ENCODE measurements at places on chromosomes 7 and 10. TPM values are rescaled to one million over a fixed set of nuclear protein-coding genes. Genes with fewer than 3 reads are reported as not detected.
A peak's percentile ranks its signal among the peaks of the same experiment; 100 is the strongest.

Gene LRIT1
- total RNA-seq: not detected

Gene LRMDA
- total RNA-seq: 22.2 TPM

Gene RASA4B
- total RNA-seq: 2.5 TPM

Gene HOXA9
- total RNA-seq: 35.7 TPM

Gene CEP55
- total RNA-seq: not detected

Gene GPR15LG
- not detected for total RNA-seq

Gene CLDN15
- 2.5 TPM for total RNA-seq

Gene GALNT17
- 43.2 TPM for total RNA-seq

Gene FANK1
- total RNA-seq: 3.5 TPM

Gene PVRIG
- 0.36 TPM for total RNA-seq

Gene TFR2
- 0.71 TPM for total RNA-seq

Gene GIMAP1
- total RNA-seq: 5.0 TPM

GRCh38 chr10:103262229-103262628 lies 14.7 kb upstream of the INA start:
- no peak for DNase-seq

GRCh38 chr7:114789161-114789560 lies 132.7 kb upstream of the MDFIC start:
- DNase-seq: no peak

GRCh38 chr7:30630986-30631385 lies 36.3 kb downstream of the GARS1 start:
- no peak for DNase-seq

DNA sequence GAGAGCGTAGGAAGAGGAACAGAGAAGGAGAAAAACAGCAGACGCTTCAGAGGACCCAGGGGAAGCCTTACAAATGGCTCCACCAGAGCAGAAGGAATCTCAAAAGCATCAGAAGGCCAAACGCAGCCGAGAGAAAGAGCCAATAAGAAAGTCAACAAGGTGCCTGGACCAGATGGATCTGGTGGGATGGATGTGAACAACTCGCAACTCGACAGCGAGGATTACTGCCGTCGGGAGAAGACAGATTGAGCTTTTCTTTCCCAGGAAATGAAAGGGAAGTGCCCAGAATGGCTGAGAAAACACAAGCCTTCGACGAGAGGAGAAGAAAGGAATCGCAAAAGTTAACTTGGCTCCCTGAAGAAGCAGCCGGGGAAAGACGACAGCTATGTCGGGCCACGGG lies 132.8 kb upstream of the MGMT start:
- no peak for DNase-seq

DNA sequence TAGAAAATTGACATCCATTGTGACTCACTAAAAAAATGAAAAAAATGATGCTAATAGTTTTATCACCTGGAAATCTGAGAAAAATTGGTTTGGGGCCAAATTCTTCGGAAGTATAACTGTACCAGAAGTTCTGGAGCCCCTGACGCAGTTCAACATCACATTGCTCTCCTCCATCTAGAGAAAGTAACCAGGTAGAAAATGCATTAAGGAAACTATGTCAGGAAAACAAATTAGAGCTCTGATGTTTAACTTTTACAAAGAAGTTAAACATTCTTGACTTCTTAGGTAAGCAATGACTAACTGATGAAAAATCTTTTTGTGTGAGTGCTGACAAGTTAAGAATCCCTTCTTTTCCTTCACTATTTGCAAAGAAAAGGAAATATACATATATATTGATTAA lies 61.1 kb upstream of the TMEM196 start:
- DNase-seq: no peak

DNA sequence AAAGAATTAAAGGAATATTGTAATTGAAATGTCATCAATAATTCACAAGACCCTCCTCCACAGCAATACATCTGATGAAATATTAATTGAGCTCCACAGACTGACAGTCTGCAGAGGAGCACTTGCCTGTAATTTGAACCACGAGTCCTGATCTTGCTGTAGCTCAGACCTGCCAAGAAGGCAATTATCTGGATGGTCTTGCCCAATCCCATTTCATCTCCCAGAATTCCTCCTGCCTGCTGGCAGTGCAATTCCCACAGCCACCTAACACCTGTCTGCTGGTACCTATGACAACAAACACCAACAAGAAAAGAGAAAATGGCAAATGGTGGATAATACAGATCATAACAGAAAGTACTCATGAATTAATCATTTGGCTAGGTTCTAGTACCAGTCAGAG lies 38.5 kb downstream of the ERCC6 start:
- DNase-seq: no peak

GRCh38 chr10:116015583-116016333 lies 257.2 kb downstream of the GFRA1 start:
- DNase-seq: no peak

DNA sequence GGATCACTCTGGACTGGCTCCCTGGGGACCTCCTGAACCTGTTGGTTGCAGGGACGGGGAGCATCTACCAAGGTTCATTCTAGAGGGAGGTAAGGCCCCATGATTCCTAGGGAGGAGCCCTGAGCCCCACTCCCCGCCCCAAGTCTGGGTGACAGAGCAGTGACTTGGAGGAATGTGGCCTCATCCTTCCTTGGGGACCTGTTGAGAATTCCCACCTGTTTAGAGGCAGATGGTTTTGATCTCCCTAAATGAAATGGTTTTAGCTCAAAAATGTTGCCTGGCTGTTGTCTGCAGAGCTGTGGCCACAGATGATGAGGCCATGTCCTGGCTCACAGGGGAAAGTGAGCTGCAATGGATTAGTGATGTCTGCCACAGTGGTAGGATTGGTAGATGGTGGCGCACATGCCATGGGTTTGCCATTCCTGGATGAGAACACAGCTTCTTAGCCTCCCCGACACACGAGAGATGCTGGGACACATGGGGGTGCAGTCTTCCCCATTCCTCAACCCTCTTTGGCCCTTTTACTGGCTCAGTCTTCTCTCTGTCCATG lies 12.3 kb downstream of the C10orf105 start:
- no peak for DNase-seq

DNA sequence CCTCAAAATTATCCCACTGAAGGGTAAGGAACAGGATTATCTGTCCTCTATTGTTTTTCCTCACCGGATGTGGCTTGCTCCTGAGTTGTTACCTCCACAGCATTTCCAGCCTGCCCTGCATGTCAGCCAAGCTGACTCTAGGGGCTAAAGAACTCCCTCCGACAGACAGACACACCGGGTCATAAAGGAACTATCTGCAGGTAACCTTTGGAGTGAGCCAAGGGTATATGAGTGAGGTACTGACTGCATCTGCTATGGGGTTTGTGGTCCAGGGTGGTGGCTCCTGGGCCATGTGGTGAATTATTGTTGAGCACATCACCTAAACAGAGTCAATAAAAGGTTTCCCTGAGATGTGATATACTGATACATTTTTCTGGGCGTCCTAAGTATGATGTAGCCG lies 6.9 kb upstream of the KAZALD1 start:
- no peak for DNase-seq

GRCh38 chr7:88155756-88156155 lies 64.1 kb downstream of the SRI start:
- no peak for DNase-seq

DNA sequence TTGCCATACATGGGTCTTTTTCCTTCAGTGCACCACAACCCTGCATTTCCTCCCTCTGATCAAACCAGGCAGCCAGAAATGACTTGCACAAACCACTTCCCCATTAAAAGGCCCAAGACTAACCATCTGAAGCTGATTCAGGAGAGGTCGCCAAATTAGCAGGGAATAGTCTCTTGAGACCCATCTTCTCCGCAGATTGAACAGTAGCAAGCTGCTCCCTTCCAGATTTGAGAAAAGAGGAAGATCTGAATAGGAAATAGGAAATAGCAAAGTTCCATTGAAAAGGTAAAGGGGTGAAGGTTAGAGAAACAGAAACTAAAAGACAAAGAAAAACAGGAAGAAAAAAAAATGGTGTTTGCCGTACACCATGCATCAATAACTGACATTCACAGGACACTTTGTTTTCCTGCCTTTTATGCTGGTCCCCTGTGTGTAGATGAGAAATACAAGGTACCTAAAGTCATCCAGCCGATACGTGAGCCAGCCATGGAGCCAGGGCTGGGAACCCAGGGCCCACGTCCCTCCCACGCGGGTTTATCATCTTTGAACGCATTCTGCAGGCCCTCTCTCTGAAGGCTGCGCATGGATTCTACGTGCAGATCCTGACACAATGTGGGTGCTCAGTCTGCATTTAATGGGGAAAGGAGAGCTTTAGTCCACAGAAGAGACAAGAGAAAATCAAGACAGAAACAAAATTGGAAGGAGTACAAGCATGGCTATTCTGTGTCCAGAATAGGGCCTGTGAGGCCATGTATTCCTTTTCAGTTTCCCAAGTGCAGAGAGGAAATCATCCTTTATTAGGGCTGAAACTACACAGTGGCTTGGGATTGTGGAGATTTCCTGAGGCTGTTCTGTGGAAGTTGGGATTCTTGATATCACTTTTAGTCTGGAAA lies 268.4 kb upstream of the NPVF start:
- no peak for DNase-seq

DNA sequence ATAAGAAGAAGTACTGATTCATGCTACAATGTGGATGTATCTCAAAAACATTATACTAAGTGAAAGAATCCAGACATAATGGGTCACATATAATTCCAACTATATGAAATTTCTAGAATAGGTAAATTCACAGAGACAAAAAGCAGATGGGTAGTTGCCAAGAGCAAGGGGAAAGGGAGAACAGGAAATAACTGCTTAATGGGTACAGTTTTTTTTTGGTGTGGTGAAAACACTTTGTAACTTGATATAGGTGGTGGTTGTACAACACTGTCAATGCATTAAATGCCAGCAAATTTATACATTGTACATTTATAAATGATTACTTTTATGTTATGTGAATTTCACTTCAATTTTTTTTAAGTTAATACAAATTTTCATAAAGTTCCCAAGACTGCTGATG lies 19.4 kb upstream of the LRRN3 start:
- no peak for DNase-seq

DNA sequence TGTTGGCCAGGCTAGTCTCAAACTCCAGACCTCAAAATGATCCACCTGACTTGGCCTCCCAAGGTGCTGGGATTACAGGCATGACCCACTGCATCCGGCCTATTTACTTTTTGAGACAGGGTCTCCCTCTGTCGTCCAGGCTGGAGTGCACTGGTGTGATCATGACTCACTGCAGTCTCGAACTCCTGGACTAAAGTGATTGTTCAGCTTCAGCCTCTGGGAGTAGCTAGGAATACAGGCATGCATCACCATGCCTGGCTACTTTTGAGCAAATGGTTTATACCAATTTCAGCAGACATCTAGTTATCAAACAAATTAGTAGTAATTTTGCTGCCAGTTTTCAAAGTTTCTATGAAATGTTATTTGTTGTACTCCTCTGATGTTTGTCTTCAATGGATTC lies 2.2 kb upstream of the WAC start:
- DNase-seq: no peak

DNA sequence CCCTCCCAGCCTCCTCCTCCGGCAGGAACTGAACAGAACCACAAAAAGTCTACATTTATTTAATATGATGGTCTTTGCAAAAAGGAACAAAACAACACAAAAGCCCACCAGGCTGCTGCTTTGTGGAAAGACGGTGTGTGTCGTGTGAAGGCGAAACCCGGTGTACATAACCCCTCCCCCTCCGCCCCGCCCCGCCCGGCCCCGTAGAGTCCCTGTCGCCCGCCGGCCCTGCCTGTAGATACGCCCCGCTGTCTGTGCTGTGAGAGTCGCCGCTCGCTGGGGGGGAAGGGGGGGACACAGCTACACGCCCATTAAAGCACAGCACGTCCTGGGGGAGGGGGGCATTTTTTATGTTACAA lies 83.3 kb downstream of the PAX2 start:
- DNase-seq: peak; percentile 40
